GM13976 (cell line): ENCODE measurements at places on chromosomes 7 and 10.

DNA sequence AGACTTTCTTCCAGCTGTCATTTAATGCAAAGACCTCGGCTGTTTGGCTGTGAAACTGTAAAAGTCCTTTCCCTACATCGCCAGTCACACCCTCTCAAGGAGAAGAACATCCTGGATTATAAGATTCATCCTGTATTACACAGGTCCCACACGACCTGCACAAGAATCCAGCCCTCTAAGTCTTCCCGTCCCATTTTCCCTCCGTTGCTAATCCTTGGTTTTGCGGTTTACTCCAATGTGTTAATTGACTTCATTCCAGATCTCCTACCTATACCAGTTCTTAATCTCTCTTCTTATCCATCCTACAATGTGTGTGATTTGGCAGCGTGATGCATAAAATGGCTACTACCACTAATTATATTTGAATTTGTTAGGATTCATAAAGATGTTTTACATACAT is 110.4 kb downstream of the COL28A1 start:
- no peak for DNase-seq

DNA sequence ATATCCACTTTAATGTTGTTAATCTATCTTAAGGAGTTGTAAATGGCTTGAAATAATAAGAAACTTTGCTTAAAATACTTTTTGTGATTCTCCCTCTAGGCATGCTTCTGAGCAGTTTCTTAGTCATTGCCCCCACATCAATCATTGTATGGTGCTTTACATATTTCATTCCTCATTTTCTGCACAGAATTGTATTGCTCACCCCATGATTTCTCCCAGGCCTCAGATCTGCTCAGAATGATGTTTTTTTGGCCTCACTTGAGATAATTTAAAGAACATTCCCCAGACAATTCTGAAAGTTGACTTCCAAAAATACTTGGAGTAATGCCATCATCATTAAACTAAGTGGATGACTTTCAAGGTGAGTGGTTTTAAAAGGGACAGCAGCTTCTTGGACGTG is 82.1 kb upstream of the PRPS1L1 start:
- no peak for DNase-seq

- no peak for DNase-seq
These were observed 83.2 kb upstream of the KIF5B start for GRCh38 chr10:32139223-32140073.

GRCh38 chr10:34179280-34179679 is 635.8 kb downstream of the PARD3 start:
- no peak for DNase-seq

DNA sequence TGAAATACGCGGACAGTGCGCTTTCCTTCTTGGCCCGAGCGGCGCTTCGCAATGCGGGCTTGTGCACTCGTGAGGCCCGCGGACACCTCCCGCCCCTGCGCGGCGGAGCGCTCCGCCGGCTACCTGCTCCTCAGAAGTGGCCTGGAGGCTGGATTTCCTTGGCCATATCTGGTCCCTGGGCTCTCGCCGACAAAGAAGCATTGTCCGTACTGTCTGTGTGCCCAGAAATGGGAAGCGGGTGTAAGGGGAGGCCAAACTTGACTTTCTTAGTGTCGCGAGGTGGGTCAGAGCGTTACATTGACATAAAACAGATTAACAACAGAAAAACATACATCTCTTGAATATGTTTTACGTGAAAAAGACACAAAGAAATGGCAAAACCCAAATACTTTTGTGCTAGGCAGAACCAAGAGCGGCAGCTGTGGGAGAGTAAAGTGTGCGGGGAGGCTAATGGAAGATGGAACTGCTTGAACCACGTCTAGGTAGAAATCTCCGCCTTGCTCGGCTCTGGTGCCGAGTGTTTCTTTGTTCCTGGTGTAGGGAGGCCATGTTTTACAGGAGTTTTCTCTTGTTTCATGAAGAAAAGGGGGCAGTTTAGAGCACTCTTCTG is 1.4 kb downstream of the LANCL2 start:
- DNase-seq = no peak

GRCh38 chr7:33650828-33651227 is 254.5 kb upstream of the BMPER start:
- no peak for DNase-seq

DNA sequence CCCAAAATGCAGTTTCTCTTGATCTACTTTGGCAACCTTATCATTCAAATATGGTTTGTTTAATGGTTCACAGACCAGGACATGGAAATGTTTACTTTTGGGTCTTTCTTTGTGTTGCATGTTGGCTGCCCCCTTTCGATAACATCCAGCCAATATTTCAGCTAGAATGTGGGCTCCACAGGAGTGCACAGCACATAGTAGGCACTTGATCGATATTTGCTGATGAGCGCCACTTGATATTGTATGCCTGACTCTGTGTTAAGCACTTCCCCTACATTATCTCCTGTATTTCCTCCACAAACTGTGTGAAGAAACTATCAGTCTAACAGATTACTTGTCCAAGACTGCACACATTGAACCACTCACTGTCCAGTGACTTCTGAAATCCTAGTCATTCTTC is 60.2 kb downstream of the SMURF1 start:
- DNase-seq = no peak

GRCh38 chr10:60234551-60234950 is 155.1 kb downstream of the ANK3 start:
- DNase-seq = no peak

GRCh38 chr7:36300696-36301350 is 88.8 kb upstream of the ANLN start:
- DNase-seq = no peak

- peak; percentile 8 for DNase-seq
These were observed 462.8 kb upstream of the ZWINT start for GRCh38 chr10:56823849-56824248.

DNA sequence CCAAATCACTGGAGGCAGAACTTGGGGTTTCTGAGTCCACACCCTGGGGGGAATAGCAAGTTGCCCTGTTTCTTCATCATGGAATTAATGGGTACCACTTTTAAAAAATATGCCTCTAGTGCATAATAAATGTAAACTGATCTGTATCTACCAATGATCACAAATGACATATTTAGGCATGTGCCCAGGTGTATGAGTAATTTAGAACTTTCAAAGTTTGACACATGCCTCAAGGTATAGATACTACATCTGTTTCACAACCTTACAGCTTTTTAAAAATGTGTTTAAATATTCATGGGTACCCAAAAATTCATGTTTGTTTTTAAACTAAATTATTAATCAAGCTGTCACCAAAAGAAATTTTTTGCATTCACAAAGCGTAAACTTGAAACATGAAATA is 226.0 kb downstream of the KIAA1217 start:
- DNase-seq = no peak

GRCh38 chr10:60105295-60105695 is 198.9 kb upstream of the CCDC6 start:
- no peak for DNase-seq

DNA sequence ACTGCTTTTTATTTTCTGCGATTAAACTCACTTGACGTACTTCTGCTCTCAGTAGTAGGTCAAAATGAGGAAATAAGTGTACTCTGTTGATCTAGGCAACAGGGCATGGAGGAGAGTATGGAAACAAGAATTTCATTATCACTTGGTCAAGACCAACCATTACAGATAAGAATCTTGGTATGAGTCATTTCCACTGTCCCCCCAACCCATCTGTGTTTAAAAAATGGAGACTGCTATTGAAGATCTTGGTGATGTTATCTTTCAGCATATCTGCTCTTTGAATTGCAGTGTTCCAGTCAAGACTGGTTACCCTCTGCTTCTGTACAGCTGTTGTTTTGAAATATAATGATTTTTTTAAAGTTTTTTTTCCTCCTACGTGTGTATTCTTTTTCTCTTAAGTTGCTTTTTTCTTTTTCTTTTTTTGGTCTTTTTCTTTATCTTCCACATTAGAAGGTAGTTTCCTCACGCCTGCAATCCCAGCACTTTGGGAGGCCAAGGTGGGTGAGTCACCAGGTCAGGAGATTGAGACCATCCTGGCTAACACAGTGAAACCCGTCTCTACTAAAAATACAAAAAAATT is 11.7 kb downstream of the STAM start:
- peak; percentile 60 for DNase-seq

DNA sequence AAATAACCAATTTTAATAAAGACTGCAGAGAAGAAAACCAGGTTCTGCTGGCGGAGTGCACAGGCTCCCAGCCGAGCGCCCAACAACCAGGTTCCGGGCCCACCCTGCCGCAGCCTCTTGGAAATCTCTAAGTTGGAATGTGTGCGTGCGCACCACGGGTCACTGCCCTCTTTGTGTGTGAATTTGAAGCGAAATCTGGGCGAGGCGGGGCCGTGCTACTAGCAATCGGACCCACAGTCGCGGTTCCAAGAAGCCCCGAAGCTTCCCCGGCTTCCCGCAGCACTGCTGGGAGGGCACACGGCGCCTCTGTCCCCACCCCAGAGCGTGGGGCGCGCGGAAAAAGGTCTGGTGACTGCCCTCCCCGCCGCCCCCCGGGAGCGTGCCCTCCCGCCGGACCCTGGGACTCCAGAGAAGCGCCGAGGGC is 666 bp upstream of the MAP3K8 start:
- DNase-seq = no peak

GRCh38 chr7:129646369-129647021 is 35.0 kb downstream of the NRF1 start:
- no peak for DNase-seq

DNA sequence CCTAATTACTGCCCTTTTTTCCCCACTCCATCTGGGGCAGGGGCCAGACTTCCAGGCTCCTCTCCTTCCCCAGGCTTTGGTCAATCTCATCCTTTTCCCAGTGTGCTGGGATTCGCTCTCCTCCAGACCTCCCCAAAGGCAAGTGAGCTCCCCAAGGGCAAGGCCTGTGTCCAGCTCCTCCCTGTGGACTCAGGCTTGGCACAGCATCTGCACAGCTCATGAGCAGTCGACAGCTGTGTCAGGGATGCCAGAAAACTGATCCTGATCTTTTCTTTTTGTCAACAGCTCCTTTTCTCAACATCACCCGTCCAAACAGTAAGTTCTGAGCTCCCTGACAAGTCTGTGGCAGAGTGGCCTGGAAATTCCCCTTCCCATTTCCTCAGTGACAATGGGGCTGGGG is 67.1 kb downstream of the C10orf120 start:
- no peak for DNase-seq

DNA sequence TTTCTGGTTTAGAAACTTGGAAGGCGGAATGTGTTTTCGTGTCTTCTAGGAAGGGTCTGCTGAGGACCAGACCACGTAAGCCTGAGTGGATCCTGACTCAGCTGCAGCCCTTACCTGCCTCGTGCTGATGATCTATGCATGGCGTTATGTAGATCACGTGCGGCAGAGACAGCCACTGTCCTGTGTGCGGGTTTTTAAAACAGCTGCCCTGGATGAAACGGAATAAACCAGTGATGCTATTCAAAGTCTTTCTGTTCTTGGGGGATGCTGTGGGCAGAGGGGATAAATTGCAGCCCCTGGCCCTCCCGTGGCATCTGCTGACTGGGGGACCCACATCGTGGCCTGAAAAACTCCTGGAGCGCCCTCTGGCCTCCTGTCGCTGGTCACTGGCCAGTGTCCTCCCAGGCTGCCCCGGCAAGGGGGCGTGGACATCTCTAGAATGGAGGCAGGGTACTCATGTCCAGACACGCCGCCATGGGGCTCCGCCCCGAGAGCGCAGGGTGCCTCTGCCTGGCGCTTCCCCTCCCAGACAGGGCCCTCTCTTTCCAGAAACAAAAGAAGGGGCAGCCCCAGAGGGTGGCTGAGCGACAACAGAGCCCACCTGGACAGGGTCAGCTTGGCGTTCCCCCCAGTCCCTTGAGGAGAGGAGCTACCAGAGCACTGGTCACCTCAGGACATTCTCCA is 13.2 kb downstream of the ALKBH4 start:
- no peak for DNase-seq

GRCh38 chr10:6297522-6297921 is 94.8 kb downstream of the PFKFB3 start:
- DNase-seq = no peak

DNA sequence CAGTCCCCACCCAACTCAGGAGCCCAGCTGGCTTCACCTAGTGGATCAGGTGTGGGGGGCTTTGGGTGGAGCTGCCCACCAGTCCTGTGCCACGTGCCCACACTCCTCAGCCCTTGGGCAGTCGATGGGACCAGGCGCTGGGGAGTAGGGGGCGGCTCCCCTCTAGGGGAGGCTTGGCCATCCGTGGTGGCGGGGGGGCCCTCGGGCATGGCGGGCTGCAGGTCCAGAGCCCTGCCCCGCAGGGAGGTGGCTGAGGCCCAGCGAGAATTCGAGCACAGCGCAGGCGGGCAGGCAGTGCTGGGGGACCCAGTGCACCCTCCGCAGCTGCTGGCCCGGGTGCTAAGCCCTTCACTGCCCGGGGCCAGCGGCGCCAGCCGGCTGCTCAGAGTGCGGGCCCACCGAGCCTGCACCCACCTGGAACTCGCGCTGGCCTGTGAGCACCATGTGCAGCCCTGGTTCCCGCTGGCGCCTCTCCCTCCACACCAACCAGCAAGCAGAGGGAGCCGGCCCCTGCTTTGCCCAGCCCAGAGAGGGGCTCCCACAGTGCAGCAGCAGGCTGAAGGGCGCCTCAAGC is 29.3 kb downstream of the ASNS start:
- no peak for DNase-seq

- DNase-seq = peak; percentile 28
These were observed 32.4 kb downstream of the WDR86 start for GRCh38 chr7:151377406-151377805.
